Stimulated activated CD8-positive, alpha-beta memory T cell treated with anti-CD3 and anti-CD28 coated beads, Interleukin-12 subunit alpha, Interleukin-12 subunit beta, amount 100 ng/mL, for 4 hours (primary cell): ENCODE measurements at places on chromosomes 11 and 22.
A peak's percentile ranks its signal among the peaks of the same experiment; 100 is the strongest.

GRCh38 chr22:23457380-23457985 is 122.6 kb downstream of the IGLL1 start:
- DNase-seq, result no peak

DNA sequence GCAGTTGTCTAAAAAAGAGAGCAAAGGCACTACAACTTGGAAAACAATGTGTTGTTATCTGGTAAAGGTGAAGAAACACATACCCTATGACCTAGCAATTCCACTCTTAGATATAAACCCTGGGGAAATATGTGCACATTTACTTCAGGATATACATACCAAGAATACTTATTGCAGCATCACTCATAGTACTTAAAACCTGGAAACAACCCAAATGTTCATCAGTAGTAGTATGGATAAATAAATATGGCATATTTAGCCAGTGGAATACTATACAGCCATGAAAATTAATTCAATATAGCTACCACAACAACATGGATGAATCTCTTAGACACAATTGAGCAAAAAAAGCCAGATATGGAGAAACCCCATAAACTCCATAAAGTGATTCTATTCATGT is 26.1 kb upstream of the MICAL2 start:
- DNase-seq, result no peak

DNA sequence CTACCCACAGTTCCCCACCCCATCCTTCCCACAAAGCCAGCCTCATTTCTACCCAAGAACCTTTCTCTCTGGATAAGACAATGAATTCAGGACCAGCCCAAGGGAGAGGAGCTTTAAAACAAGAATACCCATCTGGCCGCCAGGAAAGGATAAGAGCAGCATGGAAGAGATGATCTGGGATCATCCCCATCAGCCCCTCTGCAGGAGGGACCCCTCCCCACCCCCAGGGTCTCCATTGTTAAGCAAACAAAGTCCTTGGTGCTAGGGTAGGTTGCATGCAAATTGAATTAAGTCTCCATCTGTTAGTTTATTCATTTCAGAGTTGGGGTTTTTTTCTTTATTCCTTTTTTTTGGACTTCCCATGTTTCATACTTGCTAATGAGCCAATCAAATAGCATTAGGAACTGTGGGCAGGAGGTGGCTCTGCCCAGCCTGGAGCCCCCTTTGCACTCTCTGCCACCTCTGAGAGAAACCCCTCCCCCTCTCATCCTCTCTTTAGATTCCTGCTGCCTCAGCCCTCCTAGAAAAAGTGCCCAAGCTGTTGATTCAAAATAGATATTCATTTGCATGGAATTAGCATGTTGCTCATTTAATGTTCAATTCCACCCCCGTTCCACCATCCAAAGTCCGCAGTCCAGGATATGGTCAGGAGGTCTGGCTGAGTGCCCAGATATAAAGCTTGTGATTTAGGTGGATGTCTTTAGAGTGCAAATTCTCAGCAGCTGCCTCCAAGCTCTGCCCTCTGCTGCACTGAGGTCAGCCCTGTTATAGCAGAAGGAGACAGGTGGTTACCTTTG is 138.5 kb upstream of the NCAM1 start:
- no peak for DNase-seq

DNA sequence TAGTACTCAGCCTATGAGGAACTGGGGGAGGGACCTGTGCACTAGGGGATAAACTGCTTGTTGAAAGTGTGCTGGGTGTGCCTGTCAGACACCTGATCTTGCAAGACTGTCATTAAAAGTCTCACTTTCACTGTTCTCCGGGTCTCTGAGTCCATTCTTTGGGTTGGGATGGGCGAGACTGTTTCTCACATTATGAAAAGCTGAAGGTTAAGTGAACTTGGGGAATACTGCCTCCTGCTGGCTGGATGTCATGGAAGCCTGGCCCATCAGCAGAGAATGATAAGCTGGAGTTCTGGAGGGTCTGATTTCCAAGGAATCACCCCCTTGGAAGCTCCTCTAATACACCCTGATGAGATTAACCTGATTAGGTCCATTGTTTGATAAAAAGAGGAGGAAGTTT is 9.0 kb upstream of the VPREB1 start:
- no peak for DNase-seq

- no peak for DNase-seq
Observed at GRCh38 chr11:35144136-35144741, 5.3 kb downstream of the CD44 start.

- peak; percentile 74 for DNase-seq
Observed at GRCh38 chr11:108593214-108593922, at the start of gene EXPH5. EXPH5 (minus strand) TSS chr11:108593768; CDS start chr11:108593536, 232 bp downstream.

DNA sequence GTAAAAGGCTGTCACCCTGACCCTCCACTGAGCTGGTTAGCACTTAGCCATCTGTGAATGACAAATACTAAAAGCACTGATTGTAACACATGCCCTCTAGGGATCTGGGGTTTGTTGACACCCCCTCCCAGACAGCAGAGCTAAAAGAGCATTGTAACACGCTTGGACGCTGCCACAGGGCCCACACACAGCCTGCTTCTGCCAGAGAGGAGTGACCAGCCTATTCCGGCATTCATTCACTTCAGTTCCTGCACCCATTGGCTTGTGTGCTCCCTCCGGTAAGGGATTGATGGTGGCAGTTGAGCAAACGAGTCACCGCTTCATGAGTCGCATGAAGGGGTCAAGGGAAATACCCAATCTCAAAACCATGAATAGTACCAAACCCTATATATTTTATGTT is 15.8 kb downstream of the OR10D3 start:
- no peak for DNase-seq

DNA sequence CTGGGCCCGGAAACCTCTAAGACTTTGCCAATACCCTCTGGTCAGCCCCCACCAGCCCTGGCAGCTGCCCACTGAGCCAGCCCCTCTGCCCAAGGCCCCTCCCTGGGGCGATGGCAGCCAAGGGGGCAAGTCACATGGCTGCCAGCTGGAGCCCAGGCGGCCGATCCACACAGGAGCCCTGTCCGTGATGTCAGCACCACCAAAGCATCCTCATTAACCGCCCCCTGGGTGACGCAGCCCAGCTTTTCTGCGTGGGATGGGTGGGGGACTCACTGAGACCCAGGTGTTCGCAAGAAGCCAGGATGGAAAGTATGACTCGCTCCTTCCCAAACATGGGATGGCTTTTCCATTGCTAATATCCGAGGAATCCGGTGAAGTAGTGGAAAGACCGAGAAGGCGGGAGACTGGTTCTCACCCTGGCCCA is 46.6 kb upstream of the WNT7B start:
- no peak for DNase-seq

DNA sequence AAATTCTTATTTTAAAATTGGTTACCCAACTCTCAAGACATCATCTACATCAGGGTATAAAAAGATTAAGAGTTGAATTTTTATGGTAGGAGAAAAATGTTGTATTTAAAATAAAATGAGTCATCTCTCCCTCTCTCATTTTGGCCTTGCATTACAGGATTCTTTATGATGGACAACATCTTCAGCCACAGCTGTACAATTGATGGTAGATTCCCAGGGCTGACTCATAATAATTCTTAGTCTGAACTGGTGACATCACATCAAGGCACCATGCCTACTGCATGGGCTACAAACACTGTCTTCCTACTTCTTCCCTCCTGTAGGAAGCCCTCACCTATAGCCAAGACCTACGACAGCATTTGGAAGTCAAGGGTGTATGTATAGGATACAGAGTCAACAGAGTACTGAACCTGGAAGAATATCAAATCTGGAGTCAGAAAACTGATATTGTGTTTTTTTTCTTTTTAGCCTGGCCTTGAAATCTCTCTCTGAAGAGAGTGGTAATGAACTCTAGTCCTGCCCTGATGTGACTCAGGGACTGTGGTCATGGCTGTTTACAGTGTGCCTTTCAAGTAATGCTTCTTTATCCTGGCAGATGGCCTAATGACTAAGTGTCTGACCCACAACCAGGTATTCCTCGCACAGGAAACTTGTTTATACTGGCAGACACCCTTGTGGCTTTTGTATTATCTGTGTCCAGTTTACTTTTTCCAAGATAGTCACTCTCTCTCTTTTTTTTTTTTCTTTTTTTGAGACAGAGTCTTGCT is 32.5 kb downstream of the MRGPRX2 start:
- DNase-seq, result no peak

GRCh38 chr11:75315439-75315805 is 36.0 kb downstream of the ARRB1 start:
- DNase-seq, result no peak

GRCh38 chr11:119380827-119381180 is 686 bp downstream of the USP2 start:
- DNase-seq, result no peak

DNA sequence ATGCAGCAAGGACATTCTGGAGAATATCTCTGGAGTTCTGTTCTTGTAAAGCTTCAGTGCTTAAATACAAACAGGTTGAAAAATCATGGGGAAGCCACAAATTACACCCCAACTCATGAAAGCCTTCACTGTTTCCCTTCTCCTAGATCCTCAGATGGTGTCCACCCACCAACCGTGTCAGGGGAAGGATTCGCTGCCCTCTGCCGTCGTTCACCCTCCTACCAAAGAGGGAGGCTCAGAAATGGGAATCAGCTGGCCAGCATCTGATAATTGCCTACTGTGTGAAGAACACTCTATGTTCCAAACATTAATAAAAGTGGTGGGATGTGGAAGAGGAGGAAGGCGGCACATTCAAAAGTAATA is 7.4 kb upstream of the HEPACAM start:
- no peak for DNase-seq

- no peak for DNase-seq
Observed at GRCh38 chr11:65945941-65946558, 770 bp downstream of the TSGA10IP start.

DNA sequence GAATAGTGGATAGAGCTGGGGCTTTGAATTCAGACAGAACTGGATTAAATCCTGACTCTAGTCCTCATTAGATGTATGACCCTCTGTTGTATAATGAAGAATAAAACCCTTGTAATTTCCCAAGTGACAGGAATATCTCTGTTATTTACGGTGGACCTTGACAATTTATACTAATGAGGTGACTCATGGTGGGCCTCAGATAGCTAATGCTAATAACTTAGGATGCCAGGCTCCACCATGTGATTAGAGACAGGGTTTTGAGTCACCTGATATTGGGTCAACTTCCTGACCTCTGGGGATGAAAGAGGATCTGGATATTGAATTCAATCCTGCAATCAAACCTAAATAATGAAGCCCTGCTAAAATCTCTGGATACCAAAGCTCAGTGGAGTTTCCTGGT is 33.6 kb downstream of the OSBP start:
- DNase-seq, result no peak

DNA sequence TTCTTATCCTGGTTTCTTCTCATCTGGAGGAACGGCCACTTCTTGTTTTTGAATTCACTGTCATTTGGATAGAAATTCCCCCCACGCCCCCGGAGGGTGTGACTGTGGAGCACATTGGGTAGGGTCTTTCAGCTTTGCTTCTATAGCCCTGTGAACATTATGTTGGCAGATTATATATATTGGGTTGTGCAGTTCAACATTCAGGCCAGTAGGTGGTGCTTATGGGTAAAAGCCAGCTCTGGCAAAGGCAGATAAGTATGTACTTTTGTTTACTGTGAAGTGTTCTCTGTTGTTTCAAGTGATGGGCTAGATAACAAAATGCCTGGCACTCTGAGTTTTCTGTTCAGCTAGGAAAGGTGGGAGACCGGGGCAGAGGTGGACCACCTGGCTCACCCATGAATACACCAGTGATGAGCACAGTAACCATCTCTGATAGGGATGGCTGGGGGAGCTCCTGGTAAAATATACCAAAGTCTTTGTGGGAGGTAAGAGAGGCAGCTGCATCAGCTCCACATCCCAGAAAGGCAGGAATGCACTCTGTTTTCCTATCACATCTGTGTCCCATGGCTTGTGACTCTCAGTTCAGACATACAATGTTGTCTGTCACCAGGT is 1348.2 kb upstream of the RAG2 start:
- no peak for DNase-seq

- DNase-seq, result no peak
Observed at GRCh38 chr22:46951973-46952372, 189.5 kb downstream of the TBC1D22A start.

GRCh38 chr22:48957987-48958321 is 869.7 kb downstream of the BRD1 start:
- no peak for DNase-seq

GRCh38 chr22:23847991-23848864 is 9.4 kb upstream of the DERL3 start:
- DNase-seq, result no peak

DNA sequence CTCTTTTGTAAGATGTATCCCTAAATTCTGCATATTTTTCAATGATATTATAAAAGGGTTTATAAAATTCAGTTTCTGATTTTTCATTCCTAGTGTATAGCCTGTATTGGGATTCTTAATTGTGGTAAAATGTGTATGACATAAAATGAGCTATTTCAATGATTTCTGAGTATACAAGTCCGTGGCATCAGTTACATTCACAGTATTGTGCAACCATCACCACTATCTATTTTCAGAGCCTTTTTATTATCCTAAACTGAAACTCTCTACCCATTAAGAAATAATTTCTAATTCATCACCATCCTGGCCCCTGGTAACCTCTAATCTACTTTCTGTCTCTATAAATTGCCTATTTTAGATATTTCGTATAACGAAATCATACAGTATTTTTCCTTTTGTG is 39.8 kb downstream of the EIF3F start:
- DNase-seq, result no peak

DNA sequence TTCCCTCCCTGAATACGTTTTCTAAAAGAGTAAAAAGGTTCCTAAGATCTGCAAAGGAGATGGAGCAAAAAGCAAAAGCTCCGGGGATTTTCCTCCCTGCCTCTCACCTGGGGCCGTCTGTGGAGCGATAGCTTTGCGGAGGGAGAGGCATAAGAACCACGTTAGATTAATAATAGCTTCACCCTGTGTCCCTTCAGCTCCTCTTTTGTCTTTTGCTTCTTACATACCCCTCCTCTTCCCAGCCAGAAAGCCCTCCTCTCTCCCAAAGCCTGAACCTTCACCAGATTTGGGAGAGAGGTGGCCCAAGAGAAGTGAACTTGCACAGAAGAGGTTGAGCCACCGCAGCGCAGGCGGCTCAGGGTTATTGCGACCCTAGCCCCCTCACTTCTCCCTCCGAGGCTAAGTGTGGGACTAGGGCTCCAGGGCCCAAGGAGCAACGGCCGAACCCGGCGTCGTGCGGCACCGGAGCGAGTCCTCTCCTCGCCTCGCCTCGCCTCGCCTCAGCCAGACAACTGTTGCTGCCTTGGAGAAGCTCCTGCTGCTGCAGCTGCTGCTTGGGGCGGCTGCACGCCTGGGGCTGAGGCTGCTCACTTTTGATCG is 97.6 kb upstream of the HSD17B12 start:
- DNase-seq, result no peak
